ENCODE measurements at places on chromosomes 2 and 18.

DNA sequence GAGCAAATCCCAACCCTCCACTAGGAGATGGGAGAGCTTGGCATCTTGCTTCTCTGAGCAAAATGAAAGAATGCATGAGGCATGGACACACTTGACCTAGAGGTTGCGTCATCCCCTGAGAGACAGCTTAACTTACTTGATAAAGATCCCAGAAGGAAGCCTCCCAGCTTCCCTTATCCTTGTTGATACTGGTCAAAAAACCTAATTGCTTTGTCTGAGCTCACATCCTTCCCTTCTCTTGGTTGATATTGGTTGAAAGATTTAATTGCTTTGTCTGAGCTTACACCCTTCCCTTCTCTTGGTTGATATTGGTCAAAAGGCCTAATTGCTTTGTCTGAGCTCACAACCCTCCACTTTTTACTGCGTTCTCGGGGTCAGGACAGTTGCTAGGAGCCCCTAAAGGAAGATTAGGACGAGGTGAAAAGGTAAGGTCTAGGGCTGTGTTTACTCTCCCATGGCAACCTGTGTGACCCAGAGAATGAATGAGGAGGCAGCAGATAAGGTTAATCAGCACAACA is 12.2 kb upstream of the BOD1L2 start:
- DNase-seq, result no peak

DNA sequence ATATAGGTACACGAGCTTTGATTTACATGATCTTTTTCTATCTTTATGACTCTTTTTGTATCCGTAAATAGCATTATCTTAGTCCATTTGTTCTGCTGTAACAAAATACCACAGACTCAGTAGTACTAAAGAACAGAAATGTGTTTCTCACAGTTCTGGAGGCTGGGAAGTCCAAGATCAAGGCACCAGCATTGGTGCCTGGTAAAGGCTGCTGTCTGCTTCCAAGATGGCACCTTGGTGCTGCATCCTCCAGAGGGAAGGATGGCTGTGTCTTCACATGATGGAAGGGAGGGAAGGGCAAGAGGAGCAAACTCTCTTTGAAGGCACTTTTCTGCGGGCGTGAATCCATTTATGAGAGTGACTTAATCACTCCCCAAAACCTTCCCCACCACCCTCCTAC is 36.0 kb downstream of the EIF5B start:
- no peak for DNase-seq

- no peak for DNase-seq
These were observed 71.0 kb downstream of the PDE1A start for GRCh38 chr2:182355815-182356214.

- no peak for DNase-seq
These were observed 23.4 kb upstream of the GMPPA start for GRCh38 chr2:219475278-219475677.

GRCh38 chr2:16172324-16173175 is 232.2 kb downstream of the MYCN start:
- no peak for DNase-seq

DNA sequence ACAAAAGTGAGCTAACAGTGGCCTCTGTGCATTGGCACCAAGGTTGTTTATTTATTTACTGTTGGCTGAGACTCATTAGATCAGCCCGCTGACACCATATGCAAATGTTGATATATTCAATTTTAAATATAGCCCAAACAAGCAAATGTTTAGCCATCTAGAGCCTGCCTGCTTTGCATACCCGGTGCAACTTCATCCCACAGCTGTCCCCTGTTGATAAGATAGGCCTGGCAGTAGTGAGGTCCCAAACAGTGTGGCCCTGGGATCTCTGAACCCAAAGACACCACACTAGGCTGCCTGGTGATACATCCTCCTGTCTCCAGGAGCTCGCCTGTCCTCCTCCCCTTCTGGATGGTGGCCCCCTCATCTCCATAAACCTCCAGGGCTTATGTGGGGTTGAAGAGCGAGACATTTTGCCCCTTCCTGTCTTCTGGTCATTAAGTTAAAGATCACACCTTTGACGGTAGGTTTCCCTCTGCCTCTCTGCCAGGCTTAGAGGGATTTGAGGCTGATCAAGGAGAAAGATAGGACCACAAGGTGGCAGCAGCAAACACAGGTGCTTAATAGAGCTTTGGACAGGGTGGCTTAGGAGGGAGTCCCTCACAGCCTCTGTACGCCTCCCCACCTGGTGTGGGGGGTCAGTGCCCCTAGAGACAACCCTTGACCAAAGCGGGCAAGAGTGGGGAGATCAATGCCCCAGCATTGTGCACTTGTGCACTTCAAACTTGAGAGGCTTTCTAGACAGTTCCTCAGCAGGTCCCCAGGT is 23.7 kb upstream of the MYO5B start:
- peak; percentile 24 for DNase-seq

DNA sequence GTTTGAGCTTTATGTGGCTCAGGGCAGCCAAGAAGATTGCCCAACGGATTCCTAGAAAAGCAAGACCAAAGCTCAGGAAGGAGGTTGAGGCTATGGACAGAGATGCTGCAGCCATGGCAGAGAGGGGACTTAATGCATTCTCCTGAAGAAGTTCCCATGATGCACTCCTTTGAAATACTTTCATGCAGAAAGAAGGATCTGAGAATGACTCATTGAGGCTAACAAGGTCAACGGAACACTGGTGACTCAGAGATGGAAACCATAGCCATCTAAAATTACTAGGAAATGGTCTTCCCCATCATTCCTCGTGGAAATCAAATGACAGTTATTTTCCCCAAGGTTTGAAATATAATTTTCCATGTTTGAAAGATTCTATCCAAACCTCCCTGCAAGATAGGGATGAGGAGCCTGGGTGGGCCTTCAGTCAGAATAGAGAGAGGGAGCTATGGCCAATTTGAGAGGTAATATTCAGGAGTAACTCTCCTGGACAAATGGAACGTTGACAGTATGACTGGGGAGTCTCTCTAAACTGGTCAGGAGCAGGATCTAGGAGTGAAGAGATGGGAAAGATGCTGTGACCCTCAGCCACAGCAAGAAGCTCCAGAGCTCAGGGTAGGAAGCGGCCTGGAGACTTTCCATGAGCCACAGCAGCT is 63.0 kb downstream of the REEP1 start:
- DNase-seq, result peak; percentile 40

DNA sequence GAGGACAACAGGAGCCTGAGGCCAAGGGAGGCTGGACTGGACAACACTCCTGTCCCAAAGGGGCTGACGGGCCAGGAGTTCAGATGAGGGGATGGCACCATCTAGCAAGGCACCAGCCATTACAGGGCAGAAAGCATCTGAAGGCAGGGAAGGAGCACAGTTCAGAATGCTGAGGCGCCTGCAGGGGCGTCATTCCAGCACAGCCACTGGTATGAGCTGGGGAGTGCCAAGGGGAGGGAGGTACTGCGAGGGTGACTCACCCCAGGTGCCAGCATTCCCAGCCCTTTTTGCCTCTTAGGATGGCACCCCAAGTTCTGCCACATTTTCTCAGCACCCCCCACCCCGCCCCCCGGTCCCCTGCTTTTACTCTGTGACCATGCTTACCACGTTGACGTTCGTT is 129.8 kb upstream of the EPAS1 start:
- no peak for DNase-seq

All from inflammatory macrophage (primary cell).